ENCODE measurements at places on chromosomes 3 and 15.
A peak's percentile ranks its signal among the peaks of the same experiment; 100 is the strongest.

DNA sequence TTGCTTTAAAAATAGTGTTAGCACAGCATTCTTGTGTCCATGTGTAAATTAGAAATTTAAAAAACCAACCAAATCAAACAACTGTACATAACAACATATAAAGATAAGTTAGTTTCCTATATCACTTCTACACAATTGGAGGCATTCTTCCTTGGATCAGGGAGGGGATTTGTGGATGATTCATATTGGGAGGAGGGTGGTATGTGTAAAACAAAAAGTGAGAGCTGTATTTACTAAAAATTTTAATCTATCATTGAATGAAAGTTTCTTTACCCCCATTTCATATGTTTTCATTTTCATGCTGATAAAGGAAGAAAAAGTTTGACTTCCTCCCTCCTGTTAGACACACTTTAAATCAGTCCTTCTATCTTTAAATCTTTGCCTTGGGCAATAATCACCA is 325.0 kb downstream of the SATB1 start:
- H3K27me3 ChIP-seq, result no peaks in the 10 kb centered on the region
- H3K36me3 ChIP-seq, result no peaks in the 10 kb centered on the region
- H3K4me3 ChIP-seq, result no peak overlapping the region
- no peak for DNase-seq

- H3K4me3 ChIP-seq, result no peak overlapping the region
- no peaks in the 10 kb centered on the region for H3K27me3 ChIP-seq
- peaks cover 16% of the 10 kb centered on the region for H3K4me1 ChIP-seq
Observed at GRCh38 chr15:81265256-81265943, 58.5 kb downstream of the STARD5 start.

- H3K36me3 ChIP-seq, result no peaks in the 10 kb centered on the region
- H3K4me1 ChIP-seq, result no peaks in the 10 kb centered on the region
- no peak overlapping the region for H3K4me3 ChIP-seq
Observed at GRCh38 chr15:50697109-50697797, 10.7 kb upstream of the TRPM7 start.

DNA sequence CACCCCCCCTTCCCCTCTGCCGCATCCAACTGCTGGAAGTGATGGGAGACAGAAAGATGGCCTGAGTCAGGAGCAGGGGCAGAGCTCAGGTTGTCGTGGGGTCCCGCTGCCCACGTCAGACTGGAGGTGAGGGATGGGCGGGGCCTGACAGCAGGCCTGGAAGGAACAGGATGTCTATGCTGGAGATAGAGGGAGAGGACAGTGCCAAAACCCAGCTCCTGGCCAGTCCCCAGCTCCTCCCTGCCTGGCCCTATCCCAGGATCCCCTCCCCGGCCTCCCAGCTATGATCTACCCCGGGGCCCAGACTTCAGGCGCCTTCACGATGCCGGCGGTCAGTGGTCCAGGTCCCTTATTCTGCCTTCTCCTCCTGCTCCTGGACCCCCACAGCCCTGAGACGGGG is at the start of gene LMAN1L:
LMAN1L (plus strand) TSS at position 303 of the 400 bp plus-strand sequence; CDS start at position 323, 20 bp downstream.
- H3K27ac ChIP-seq, result no peak within 1 kb of the TSS
- no peaks in the 10 kb centered on the region for H3K27me3 ChIP-seq
- DNase-seq, result no peak

DNA sequence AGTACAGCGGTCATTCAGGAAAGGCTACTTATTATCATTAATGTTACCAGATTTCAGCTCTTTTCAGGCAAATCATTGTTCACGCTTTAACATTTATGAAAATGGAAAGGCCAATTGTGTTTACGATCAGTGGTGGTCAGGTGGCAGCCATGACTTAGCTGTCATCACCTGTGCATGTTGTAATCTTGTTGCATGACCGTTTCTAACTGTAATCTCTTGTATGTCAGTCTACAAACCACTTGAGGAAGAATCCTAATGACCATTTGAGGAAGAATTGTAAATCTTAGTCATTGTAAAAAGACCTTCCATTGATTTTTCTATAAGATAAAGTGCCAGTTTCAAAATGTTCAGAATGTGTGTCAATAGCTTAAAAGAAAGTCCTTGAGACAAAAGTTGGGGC is 100.4 kb downstream of the SERPINI1 start:
- peaks cover 7% of the 10 kb centered on the region for H3K4me1 ChIP-seq
- no peak overlapping the region for H3K27ac ChIP-seq
- H3K4me3 ChIP-seq, result no peak overlapping the region

- no peak overlapping the region for H3K4me3 ChIP-seq
- no peaks in the 10 kb centered on the region for H3K4me1 ChIP-seq
- H3K27ac ChIP-seq, result no peak overlapping the region
- H3K27me3 ChIP-seq, result no peaks in the 10 kb centered on the region
- DNase-seq, result no peak
Observed at GRCh38 chr3:114770874-114771273, 376.2 kb downstream of the ZBTB20 start.

DNA sequence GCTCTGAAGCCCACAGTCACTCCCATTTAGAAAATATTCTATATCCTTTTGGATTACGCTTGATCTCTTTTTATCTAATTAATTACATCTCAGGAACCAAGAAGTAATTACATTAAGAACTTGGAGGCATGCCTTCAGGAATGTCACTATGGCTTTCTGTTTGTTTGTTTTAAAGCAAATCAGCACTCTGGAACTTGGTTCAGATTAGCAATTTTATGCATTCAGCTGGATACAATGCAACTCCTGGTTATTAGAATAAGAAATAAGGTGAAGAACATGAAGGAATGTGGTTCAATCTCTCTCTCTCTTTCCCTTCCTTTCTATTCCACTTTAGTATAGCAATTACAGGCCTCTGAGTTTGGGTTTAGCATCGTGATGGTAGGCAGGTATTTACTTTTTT is 235.8 kb downstream of the FHIT start:
- no peak overlapping the region for H3K27ac ChIP-seq
- H3K4me3 ChIP-seq, result no peak overlapping the region
- H3K36me3 ChIP-seq, result no peaks in the 10 kb centered on the region
- DNase-seq, result no peak

GRCh38 chr15:36999778-37000177 is 100.6 kb downstream of the MEIS2 start:
- H3K27me3 ChIP-seq, result no peaks in the 10 kb centered on the region
- H3K4me1 ChIP-seq, result peaks cover 17% of the 10 kb centered on the region
- no peak for DNase-seq
- H3K4me3 ChIP-seq, result no peak overlapping the region

GRCh38 chr3:192915722-192916121 is 1.9 kb downstream of the MB21D2 start:
- H3K4me3 ChIP-seq, result peak overlapping the region; percentile 86
- H3K4me1 ChIP-seq, result peaks cover 55% of the 10 kb centered on the region
- no peaks in the 10 kb centered on the region for H3K27me3 ChIP-seq
- H3K27ac ChIP-seq, result no peak overlapping the region
- DNase-seq, result no peak
- H3K36me3 ChIP-seq, result no peaks in the 10 kb centered on the region

GRCh38 chr3:63048367-63049326 is 173.4 kb upstream of the CADPS start:
- no peaks in the 10 kb centered on the region for H3K27me3 ChIP-seq
- no peak overlapping the region for H3K4me3 ChIP-seq
- no peaks in the 10 kb centered on the region for H3K36me3 ChIP-seq
- no peak overlapping the region for H3K27ac ChIP-seq
- H3K4me1 ChIP-seq, result no peaks in the 10 kb centered on the region

- H3K27me3 ChIP-seq, result peaks cover 26% of the 10 kb centered on the region
- H3K4me1 ChIP-seq, result peaks cover 3% of the 10 kb centered on the region
- H3K36me3 ChIP-seq, result no peaks in the 10 kb centered on the region
- H3K4me3 ChIP-seq, result no peak overlapping the region
- no peak for DNase-seq
Observed at GRCh38 chr3:138440596-138440995, 6.2 kb downstream of the ESYT3 start.

DNA sequence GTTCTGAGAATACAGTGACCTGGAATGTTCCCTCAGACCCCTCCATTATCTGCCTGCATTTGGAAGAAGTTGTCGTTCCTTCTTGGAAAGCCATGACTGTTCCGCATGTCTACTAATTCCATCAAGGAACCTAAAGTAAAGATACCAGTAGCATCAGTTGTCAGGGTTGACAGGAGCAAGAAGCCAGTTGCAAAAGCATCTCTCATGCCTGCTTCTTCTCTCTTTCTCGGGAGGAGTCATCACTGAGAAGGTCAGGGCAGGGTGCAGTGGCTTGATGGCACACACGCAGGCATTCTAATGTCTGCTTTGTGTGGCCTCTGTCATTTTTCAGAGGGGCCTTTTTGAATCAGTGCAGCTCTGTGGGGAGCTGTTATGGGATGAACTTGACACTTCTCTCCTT is 276.6 kb upstream of the TPM1 start:
- DNase-seq, result no peak
- no peak overlapping the region for H3K4me3 ChIP-seq
- H3K27ac ChIP-seq, result no peak overlapping the region
- H3K27me3 ChIP-seq, result no peaks in the 10 kb centered on the region

DNA sequence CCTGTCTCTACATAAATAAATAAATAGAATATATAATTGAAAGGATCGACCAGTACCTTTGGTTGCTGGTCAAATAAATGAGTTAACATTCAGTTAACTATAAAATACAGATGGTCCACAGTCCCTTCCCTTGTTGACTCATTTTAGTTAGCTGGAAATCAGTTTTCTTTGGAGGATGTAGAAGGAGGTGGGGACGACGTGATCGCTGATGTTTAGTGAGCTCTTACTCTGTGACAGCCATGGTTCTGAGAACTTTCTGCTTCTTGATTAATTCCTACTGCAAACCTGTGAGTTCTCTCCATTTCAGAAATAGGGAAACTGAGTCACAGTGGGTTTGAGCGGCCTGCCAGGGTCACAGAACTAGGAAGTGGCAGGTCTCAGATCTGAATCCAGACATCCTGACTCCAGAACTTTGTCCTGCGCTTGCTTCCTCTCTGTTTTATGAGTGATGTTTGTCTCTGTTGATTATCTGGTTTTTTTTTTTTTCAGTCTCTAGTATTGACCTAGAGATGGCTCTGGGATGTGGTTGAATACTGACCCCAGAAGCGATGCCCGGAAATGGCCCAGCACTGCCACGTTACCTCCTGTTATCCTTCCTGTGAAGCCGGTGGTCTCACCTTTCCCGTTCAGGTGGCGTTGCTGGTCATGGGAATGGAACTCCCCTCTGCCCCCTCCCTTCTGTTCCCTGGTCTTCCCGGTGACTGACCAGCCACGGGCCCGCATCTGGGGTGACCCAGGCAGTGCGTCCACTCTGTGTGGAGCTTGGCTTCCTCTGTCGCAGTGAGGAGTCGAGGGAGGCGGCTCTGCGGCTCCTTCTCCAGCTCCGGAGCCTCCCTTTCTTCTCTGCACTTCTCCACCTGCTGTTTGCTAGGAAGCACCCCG is 18.2 kb downstream of the SYNM start:
- H3K4me1 ChIP-seq, result peaks cover 100% of the 10 kb centered on the region
- no peak for DNase-seq
- H3K27me3 ChIP-seq, result no peaks in the 10 kb centered on the region
- H3K27ac ChIP-seq, result peak overlapping the region; percentile 97
- H3K4me3 ChIP-seq, result peak overlapping the region; percentile 39

- peaks cover 46% of the 10 kb centered on the region for H3K4me1 ChIP-seq
- no peaks in the 10 kb centered on the region for H3K27me3 ChIP-seq
- no peak for DNase-seq
- no peaks in the 10 kb centered on the region for H3K36me3 ChIP-seq
- H3K4me3 ChIP-seq, result peak within 1 kb of the TSS; percentile 83
Observed at GRCh38 chr3:185152410-185153170, at the start of gene C3orf70. Gene C3orf70 (minus strand): TSS chr3:185153060. CDS start chr3:185152823, 237 bp downstream.

DNA sequence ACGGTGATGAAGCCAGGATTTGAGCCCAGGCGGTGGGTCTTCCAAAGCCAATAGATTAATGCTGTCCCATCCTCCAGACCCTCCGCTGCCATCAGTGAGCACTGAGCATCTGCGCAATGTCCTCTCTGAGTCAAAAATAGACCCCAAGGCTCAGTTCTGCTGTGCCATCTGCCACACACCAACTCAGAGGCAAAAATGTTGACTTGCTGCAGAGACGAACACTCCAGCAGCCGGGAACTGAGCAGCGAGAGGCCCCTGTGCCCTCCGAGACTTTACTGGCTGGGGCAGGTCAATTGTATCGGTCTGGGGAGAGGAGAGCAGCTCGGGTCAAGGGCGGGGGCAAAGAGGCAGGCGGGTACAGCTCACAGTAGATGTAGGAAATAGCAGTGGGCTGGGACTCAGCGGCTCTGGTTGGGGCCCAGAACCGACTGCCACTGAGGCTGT is 41.5 kb upstream of the ATP2B2 start:
- H3K27ac ChIP-seq, result no peak overlapping the region
- no peaks in the 10 kb centered on the region for H3K36me3 ChIP-seq
- no peak overlapping the region for H3K4me3 ChIP-seq
- H3K4me1 ChIP-seq, result peaks cover 2% of the 10 kb centered on the region
- H3K27me3 ChIP-seq, result peaks cover 34% of the 10 kb centered on the region

DNA sequence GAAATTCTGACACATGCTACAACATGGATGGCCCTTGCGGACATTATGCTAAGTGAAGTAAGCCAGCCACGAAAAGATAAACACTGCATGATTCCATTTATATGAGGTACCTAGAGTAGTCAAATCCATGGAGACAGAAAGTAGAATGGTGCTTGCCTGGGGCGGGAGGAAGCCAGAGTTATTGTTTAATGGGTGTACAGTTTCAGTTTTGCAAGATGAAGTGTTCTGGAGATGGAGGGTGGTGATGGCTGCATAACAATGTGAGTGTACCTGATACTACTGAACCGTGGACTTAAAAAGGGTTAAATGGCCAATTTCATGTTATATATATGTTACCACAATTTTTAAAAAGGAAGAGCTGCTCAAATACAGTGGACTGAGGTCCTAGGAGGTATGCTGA is 66.9 kb downstream of the SEMA5B start:
- no peaks in the 10 kb centered on the region for H3K36me3 ChIP-seq
- no peak overlapping the region for H3K4me3 ChIP-seq
- H3K27me3 ChIP-seq, result peaks cover 5% of the 10 kb centered on the region
- H3K27ac ChIP-seq, result no peak overlapping the region
- no peak for DNase-seq
- peaks cover 31% of the 10 kb centered on the region for H3K4me1 ChIP-seq

DNA sequence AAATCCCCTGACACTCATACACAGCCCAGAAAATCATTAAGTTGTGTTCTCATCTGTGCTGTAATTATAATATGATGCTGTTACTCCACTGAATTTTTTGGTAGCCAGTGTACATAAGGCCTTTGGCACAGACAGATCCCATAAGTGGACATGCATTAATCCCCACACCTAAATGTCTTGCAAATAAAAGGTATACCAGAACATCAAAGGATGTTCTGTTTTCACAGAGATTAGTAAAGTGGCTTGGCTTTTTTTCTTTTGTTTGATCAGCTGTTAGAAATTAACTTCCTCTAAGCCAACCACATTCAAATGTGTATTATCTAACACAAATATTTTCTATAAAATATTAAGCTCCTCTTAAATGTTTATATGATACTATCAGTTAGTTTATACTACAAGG is 2.7 kb downstream of the SST start:
- no peak overlapping the region for H3K27ac ChIP-seq
- H3K36me3 ChIP-seq, result no peaks in the 10 kb centered on the region
- peaks cover 54% of the 10 kb centered on the region for H3K27me3 ChIP-seq
- H3K4me3 ChIP-seq, result no peak overlapping the region

- H3K27ac ChIP-seq, result peak overlapping the region; percentile 53
- H3K4me3 ChIP-seq, result no peak overlapping the region
- H3K36me3 ChIP-seq, result no peaks in the 10 kb centered on the region
Observed at GRCh38 chr3:29382409-29382808, 101.5 kb downstream of the RBMS3 start.

- no peaks in the 10 kb centered on the region for H3K36me3 ChIP-seq
- peaks cover 8% of the 10 kb centered on the region for H3K4me1 ChIP-seq
- no peak overlapping the region for H3K4me3 ChIP-seq
- DNase-seq, result no peak
- H3K27me3 ChIP-seq, result no peaks in the 10 kb centered on the region
- H3K27ac ChIP-seq, result no peak overlapping the region
Observed at GRCh38 chr3:114542359-114542758, 248.5 kb downstream of the TIGIT start.

- H3K4me1 ChIP-seq, result peaks cover 12% of the 10 kb centered on the region
- no peak overlapping the region for H3K27ac ChIP-seq
- no peak for DNase-seq
- no peak overlapping the region for H3K4me3 ChIP-seq
Observed at GRCh38 chr3:57091521-57092273, 31.2 kb downstream of the SPATA12 start.

All from esophagus muscularis mucosa (tissue), 4 donors.